ENCODE measurements at places on chromosomes 11 and 22. TPM values are rescaled to one million over a fixed set of nuclear protein-coding genes. Genes with fewer than 3 reads are reported as not detected.

The ART5 gene
- total RNA-seq: 0.07 TPM

The HOATZ gene
- not detected for total RNA-seq

The RASL10A gene
- total RNA-seq: 0.80 TPM

The OR8D4 gene
- total RNA-seq: under 0.01 TPM

The ALDH3B1 gene
- 0.13 TPM for total RNA-seq

The CECR2 gene
- 4.4 TPM for total RNA-seq

The MYEOV gene
- 1.9 TPM for total RNA-seq

The APOBEC3H gene
- total RNA-seq: 0.40 TPM

The MMP1 gene
- 2,491 TPM for total RNA-seq

The FOSL1 gene
- total RNA-seq: 41.6 TPM

The GRAP2 gene
- not detected for total RNA-seq

The NKAPD1 gene
- total RNA-seq: 23.0 TPM

The PHOX2A gene
- not detected for total RNA-seq

The ASCL3 gene
- not detected for total RNA-seq

The TOM1 gene
- 22.9 TPM for total RNA-seq

The CTSF gene
- total RNA-seq: 10.0 TPM

The PTPRJ gene
- total RNA-seq: 9.2 TPM

The KREMEN1 gene
- total RNA-seq: 1.1 TPM

All from thoracic aorta endothelial cell (primary cell).